NCI-H1092 treated with DMSO at 0.1 percent for 48 hours (cell line): ENCODE measurements at places on chromosomes 11 and 22.

- peak; percentile 31 for DNase-seq
Observed at GRCh38 chr11:61516675-61517572, 8.4 kb downstream of the LRRC10B start.

DNA sequence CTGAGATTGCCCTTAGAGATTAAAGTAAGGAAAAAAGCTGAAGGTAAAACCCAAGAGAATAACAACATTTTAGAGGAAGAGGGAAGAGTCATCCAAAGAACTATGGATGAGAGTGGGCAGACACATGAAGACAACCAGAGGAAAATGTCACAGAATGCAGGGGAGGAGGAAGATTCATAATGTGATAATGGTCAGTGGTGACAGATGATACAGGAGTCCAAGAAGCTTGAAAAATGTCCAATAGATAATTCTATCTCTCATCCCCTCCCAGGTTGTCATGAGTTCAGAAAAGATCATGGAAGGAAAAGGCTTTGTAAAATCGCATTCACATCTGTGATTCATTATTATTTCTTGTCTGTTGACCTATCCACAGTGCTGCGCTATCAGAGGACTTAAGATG, 282.3 kb upstream of the CCDC90B start:
- no peak for DNase-seq

- DNase-seq: no peak
Observed at GRCh38 chr22:23060612-23061400, 9.5 kb upstream of the GNAZ start.

DNA sequence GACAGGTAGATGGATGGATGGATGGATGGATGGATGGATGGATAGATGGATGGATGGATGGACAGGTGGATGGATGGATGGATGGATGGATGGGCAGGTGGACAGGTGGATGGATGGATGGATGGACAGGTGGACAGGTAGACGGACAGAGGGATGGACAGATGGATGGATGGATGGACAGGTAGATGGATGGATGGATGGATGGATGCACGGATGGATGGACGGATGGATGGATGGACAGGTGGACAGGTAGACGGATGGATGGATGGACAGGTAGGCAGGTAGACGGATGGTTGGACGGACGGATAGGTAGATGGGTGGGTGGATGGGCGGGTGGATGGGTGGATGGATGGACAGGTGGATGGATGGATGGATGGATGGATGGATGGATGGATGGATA, 24.3 kb downstream of the PDGFB start:
- DNase-seq: no peak

- no peak for DNase-seq
Observed at GRCh38 chr11:90197377-90197776, 25.5 kb downstream of the CHORDC1 start.

DNA sequence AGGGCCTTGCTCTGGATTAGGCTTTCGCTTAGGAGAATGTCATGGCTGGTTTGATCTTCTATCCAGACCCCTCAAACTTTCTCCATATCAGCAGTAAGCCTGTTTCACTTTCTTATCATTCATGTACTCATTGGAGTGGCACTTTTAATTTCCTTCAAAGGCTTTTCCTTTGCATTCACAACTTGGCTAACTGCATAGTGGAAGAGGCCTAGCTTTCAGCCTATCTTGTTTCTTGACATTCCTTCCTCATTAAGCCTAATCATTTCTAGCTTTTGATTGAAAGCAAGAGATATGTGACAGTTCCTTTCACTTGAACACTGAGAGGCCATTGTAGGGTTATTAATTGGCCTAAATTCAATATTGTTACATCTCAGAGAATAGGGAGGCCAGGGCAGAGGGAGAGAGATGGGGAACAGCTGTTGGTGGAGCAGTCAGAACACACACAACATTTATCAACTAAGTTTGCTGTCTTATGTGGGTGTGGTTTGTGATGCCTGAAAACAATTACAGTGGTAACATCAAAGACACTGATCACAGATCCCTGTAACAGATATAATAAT, 37.7 kb upstream of the APOBEC3A start:
- no peak for DNase-seq

GRCh38 chr11:69694781-69695180, 9.0 kb downstream of the FGF19 start:
- no peak for DNase-seq

- no peak for DNase-seq
Observed at GRCh38 chr11:10918698-10919097, 60.8 kb upstream of the ZBED5 start.

GRCh38 chr11:19785265-19785664, 72.6 kb downstream of the NAV2 start:
- DNase-seq: no peak

DNA sequence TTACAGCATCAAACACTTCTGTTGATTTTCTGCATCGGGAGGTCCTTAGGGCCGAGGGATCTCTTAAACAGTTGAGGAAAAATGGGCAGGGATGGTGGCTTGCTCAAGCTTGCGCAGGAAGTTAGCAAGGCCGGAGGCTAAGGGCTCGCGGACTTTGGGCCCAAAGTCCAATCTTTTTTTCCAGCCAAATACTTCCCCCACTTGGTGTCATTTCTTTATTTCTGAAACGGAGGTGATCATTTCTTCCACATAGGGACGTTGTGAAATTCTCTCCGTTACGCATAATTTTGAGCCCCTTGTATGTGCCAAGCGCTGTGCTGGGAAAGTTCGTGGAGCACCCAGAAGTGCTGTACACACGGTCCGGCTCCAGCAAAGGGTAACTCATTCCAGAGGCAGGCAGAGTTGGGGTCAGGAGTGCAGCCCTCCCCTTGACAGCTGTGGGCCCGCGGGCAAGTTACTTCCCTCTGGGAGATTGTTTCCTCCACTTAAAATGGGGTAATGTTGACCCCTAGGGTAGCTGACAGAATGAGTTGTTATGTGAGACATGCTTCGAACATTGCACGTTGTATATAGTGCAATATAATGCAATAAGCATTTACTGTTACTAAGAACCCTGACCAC, 809 bp downstream of the MIEF1 start:
- DNase-seq: no peak

- no peak for DNase-seq
Observed at GRCh38 chr11:72078477-72078876, 1.9 kb downstream of the NUMA1 start.

DNA sequence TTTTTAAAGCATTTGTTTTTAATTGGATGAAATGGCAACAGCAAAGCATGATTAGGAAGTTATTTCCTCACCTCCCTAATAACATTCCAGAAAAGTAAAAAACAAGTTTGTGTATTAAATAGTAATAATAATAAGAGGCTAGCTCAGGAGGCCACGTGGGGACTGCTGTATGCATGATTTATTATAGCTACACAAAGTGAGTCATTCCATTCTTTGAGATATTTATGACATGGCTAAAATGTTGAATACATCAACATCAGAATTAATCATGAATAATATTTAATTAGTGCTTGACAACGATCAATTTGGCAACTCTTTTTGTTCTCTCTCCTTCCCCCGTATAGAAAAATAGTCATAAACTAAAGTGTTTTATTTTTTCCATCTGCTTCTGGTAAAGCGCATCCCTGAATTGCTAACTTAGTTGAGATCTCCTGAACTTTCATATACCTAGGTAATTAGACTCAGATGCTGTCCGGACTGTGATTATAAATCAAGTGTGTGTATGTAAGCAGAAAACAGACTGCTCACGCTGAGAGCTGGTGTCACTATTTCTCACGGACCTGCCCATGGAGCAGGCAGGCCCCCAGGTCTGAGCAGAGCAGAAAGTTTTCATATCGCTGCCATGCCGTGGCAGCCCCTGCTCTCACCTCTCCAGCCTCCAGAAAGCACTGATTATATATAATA, 125.7 kb downstream of the WT1 start:
- no peak for DNase-seq

- no peak for DNase-seq
Observed at GRCh38 chr11:1208144-1208393, 14.8 kb upstream of the MUC5B start.

GRCh38 chr11:86795949-86796348, 4.4 kb upstream of the PRSS23 start:
- no peak for DNase-seq

DNA sequence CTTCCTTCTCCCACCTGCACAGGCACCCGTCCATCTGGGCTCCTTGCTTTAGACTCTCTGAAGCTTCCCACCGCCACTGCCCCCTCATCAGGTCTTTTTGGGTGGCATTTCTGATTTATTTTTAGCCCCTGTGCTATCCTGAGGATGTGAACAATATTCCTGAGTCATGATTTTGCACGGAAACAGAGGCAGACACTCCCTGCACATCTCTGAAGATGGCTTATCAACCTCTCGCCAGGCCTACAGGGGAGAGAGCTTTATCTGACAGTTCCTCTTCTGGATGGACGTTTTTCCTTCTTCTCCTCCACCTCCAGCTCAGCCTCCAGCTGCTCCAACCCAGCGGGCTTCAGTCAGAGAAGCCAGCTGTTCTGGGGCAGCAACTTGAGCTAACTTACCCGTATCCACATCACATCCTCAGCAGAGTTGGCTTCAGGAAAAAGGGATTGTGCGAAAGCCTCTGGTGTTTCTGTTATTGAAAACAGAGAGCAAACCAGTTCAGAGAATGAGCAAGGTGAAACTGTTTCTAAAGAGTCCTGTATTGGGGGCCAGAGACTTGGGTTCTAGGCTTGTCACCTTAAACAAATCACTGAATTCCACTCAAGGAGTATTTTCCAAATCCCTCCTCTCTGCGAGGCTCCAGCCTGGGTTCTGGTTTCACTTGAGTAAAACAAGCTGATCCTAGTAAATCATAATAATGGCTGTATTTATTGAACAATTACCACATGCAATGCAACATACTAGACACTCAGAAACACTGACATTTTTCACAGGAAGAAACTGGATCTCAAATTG, 33.1 kb upstream of the ETS1 start:
- no peak for DNase-seq

- DNase-seq: no peak
Observed at GRCh38 chr11:34324466-34324865, 33.3 kb downstream of the ABTB2 start.

DNA sequence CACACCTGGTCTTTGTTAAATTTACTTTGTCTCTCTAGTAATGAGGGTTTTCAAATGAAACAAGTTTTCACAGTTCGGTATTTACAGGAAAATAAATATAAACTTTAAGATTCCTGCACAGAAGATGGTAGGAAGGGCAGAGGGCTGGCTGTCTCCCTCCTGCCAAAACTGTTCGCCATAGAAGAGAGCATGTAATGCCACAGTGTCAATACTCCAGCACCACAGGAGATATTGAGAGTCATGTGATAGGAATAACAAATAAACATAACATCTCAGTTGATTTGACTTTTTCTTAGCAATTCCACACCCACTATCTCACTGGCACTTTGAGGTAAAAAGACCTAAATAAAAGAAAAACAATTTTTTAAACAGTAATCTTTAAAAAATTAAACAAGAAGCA, 100.9 kb downstream of the MRTFA start:
- no peak for DNase-seq

DNA sequence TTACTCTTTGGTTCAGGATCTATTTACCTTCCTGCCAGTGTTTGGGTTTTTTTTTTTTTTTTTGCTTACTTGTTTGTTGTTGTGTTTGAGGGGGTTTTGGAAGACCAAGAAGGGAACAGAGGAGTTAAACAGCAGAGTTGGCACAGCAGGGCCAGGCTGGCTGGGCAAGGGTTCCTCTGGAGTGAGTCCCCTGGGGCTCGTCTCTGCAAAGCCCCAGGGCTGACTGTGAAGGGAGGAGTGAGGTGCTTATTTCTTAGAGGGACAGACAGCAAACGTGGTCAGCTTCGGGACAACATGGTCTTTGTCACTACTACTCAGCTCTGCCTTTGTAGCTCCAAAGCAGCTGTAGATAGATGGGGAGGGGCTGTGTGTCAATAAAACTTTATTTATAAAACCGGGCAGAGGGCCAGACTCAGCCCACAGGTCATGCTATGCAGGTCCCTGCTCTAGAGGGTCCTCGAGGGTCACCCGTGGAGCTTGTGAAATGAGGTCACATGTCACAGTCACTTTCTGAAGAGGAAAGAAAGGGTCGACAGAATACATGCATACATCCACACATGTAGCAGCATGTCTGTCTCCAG, 1404.7 kb downstream of the BRD1 start:
- no peak for DNase-seq

- peak; percentile 80 for DNase-seq
Observed at GRCh38 chr11:78228467-78228866, 39.7 kb downstream of the USP35 start.

DNA sequence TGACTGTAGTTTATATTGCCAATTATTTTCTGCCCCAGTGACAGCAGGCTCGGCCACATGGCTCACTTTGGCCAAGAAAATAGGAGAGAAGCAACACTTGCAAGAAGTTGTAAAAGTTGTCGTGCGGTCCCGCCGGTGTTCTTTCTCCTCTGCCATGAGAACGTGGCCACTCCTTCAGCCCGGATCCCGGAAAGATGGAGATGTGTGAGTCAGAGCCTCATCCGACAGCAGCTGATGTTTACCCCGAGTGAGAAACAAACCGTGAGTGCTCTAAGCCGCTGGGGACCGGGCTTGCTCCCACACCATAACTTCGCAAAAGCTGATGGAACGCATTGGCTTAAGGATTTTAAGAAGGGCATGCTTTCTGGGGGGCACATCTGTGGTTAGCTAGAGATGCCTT, 157.0 kb downstream of the CACNA1I start:
- no peak for DNase-seq

DNA sequence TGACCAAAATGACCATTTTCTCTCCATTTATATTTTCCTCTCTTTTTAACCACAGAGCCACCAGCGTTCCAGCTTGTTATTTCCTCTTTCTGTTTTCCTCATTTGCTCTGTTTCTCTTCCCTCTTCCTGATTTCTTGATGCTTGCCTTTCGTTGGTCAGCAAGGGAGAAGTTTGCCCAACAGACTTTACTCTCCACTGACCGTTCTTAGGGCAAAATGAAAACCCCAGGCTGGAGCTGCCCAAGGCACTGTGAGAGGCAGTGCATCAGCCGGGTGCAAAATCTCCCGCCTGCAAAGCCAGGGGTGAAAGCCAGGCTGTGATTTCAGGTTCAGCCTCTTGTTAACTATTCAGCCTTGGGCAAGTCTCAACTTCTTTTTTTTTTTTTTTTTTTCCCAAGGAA, 26.1 kb upstream of the APLP2 start:
- no peak for DNase-seq

GRCh38 chr11:78112582-78113275, 26.7 kb downstream of the ALG8 start:
- no peak for DNase-seq

DNA sequence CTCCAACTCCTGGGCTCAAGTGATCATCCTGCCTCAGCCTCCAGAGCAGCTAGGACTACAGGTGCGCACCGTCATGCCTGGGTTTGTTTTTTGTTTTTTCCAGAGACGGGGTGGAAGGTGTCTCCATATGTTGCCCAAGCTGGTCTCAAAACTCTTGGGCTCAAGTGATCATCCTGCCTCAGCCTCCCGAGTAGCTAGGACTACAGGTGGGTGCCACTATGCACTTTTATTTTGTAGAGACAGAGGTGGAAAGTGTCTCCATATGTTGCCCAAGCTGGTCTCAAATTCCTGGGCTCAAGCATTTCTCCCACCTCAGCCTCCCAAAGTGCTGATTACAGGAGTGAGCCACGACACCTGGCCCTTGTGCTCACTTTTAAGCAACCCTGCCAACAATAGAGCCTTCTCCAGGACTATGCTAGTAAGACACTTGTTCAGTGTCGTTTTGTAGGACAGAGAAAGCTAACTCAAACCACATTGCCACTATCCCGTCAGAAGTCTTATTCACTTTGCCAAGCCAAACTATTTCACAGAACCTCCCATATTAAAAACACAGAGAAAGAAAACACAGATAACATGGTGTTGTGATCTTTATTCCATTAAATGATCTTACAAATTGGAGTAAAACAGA, 9.4 kb upstream of the PLAAT3 start:
- no peak for DNase-seq
